ENCODE measurements at places on chromosomes 3 and 15.

- DNase-seq, result peak; percentile 79
Observed at GRCh38 chr3:172194702-172195406, 155.5 kb downstream of the FNDC3B start.

DNA sequence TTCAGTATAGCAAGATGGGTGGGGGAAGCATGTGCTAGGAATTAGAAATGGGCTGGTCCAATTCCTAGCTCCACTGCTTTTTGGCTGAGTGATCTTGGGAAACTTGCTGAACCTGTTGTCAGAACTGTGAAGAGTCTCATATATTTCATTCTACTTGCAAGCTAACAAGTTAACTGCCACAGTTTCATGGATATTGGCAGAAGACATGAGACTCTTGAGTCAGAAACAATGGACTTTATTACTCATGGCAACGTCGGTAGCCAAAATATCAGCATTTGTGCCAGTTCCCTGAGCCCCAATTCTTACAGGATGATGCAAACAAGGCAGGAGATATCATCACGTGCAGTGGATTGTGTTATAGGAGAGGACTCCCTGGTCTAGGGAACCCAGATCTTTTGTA, 26.6 kb upstream of the PLAAT1 start:
- peak; percentile 6 for DNase-seq

DNA sequence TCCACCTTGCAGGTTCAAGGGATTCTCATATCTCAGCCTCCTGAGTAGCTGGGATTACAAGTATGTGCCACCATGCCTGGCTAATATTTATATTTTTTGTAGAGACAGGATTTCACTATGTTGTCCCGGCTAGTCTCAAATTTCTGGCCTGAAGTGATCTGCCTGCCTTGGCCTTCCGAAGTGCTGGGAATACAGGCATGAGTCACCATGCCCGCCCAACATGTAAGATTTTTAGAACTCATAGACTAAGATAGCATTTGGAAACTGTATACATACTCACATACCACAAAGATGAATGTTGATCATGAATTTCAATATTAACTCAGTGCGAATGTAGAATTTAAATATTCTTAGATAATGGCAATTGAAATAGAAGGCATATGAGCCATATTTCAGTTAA, 718.9 kb downstream of the NLGN1 start:
- DNase-seq, result no peak

GRCh38 chr3:65922441-65922840, 116.3 kb downstream of the MAGI1 start:
- no peak for DNase-seq

- no peak for DNase-seq
Observed at GRCh38 chr3:48835650-48836366, 11.9 kb downstream of the PRKAR2A start.

GRCh38 chr3:42188376-42188775, 77.6 kb downstream of the CCK start:
- no peak for DNase-seq

DNA sequence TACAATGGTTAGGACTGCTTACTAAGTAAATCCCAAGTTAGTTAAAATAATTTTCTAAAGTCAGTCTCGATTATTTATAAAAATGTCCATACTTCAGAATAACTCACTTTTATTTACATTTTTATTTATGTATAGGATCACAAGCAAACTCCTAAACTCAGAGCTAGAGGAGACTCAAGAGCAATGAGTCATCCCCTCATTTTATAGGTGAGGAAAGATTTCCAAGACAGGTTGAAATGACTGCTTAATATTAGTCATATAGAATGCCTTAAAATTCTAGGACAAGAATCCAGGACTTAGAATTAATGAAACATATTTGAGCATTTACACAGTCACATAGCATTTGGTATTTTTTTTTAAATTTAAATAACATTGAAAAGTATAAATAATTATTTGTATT, 983.8 kb downstream of the SI start:
- peak; percentile 49 for DNase-seq

- DNase-seq, result no peak
Observed at GRCh38 chr3:139187154-139187553, 142.5 kb upstream of the PRR23C start.

DNA sequence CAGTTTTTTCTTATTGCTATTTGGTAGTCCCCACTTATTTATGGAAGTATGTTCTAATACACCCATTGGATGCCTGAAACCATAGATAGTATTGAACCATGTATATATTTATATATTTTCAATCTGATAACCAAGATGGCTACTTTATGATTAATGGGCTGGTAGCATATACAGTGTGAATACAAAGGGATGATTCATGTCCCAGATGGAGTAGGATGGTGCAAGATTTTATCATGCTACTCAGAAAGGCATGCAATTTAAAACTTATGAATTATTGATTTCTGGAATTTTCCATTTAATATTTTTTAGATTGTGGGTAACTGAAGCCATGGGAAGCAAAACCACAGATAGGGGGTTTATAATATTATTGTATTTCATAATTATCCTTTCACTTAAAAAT, 35.2 kb downstream of the AP4E1 start:
- no peak for DNase-seq

DNA sequence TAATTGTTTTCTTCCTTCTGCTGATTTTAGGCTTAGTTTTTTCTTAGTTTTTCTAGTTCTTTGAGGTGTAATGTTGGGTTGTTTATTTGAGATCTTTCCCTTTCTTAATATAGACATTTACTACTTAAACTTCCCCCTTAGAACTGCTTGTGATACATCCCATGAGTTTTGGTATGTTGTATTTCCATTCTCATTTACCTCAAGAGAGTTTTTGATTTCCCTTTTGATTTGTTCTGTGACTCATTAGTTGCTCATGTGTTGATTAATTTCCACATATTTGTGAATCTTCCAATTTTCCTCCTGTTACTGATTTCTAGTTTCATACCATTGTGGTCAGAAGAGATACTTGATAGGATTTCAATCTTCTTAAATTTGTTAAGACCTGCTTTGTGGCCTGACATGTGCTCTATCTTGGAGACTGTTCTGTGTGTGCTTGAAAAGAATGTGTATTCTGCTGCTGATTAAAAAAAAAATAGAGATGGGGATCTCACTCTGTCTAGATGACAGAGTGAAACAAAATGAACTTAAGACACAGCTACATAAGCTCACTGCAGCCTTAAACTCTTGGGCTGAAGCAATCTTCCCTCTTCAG, 22.3 kb downstream of the GRM2 start:
- no peak for DNase-seq

- DNase-seq, result no peak
Observed at GRCh38 chr3:185561958-185562357, 9.6 kb upstream of the LIPH start.

All from DMS53 (cell line).